D341Med (cell line): ENCODE measurements at places on chromosomes 11 and 22.

DNA sequence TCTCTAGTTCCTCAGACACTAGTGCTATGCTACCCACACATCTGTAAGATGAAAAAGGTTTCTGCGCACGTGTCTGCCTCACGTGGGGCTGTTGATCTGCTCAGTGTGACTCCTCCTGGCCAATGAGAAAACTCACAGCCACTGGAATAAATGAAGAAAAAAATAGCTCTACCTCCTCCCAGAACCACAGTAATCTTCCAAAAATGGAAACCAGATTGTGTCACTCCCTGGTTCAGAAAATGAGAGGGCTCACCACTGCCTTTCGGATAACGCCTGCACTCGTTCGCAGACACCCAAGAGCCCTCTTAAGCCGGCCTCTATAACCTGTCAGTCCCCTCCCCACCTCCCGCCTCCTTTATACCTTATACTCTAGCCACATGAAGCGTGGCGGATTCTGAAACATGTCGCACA lies 5.1 kb downstream of the APBB1 start:
- no peak for DNase-seq

- no peak for DNase-seq
These were observed 2.5 kb downstream of the MUC6 start for GRCh38 chr11:1034001-1034400.

- peak; percentile 80 for DNase-seq
These were observed at the start of gene ADAMTS8 for GRCh38 chr11:130428316-130429119. Gene ADAMTS8 (minus strand): TSS chr11:130428609. CDS start chr11:130428286, 323 bp downstream.

GRCh38 chr11:62444236-62444833 lies 25.5 kb downstream of the SCGB1A1 start:
- peak; percentile 74 for DNase-seq

DNA sequence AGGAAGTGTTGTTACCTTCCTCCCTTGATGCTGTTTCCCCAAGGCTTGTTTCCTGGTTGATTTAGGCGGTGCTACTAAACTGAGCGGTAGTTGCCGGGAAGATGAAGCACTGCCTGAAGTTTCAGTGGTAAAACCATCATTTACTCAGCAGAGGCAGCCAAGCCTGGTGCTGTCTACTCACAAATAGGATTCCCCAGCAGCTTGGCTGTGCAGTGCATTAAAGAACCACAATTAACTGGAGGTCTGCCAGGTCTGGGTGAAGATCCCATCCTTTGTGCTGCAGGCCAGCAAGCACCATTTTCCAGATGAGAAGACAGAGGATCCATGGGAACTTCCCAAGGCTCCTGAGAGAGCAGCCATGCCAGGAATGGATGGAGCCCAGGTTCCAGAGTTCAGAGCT lies 231.9 kb upstream of the E2F8 start:
- no peak for DNase-seq

DNA sequence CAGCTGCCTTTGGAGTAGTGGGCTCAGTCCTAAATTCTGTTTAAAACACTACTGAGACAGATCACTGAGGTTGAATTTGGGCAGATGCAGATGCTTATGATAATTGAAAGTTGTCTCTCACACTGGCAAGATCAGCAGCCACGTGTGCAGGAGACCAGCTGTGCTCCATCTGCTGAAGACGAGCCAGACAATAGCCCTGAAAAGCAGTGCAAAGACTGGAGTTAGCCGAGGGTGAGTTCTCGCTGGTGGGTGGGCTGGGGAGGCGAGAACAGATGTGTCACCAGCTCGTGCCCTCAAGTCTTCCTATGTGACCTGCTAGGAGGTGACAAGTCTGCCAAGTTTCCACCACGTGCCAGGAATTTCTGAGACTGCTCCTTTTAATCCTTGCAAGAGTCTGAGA lies 661.3 kb upstream of the B3GAT1 start:
- peak; percentile 42 for DNase-seq

DNA sequence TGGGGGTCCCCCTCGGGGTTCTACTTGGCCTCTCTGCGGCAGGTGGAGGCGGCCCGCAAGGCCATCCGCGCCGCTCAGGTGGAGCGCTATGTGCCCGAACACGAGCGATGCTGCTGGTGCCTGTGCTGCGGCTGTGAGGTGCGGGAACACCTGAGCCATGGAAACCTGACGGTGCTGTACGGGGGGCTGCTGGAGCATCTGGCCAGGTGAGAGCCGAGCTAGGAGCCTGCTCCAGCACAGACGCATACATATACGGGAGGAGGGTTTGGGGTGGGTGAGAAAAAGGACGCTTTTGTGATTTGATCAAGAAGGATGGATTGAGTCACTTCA lies 415 bp downstream of the CENATAC start:
- DNase-seq: no peak

- no peak for DNase-seq
These were observed 43.9 kb upstream of the SMIM38 start for GRCh38 chr11:69111624-69112542.

DNA sequence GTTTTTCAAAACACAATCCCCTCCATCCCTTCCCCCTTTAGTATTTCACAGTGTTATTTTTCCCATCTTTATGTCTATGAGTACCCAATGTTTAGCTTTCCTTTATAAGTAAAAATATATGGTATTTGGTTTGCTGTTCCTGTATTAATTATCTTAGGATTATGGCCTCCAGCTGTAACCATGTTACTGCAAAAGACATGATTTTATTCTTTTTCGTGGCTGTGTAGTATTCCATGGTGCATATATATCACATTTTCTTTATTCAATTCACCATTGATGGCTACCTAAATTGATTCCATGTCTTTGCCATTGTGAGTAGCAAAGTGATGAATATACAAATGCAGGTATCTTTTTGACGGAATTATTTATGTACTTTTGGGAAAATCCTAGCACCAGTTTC lies 346.4 kb upstream of the CNTN5 start:
- DNase-seq: no peak

DNA sequence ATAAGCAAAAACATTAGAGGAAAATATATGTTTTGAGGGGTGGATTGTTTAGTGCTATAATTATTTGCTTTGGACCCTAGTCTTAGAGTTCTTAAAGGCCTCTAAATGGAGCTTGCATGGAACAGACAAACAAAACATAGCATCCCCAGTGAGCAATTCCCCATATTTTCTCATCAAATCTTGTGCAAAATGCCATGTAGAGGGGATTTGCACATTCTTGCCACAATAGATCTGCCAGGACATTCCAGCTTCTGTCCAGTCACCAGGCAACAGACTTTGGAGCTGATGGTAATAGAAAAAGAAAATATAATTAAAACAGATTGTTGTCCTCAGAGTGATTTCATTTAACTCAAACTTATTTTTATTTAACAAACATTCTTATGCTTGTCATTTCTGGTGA lies 360.3 kb upstream of the PDGFD start:
- DNase-seq: no peak

- no peak for DNase-seq
These were observed 16.9 kb downstream of the USP47 start for GRCh38 chr11:11858676-11859075.
